H4 (cell line): ENCODE measurements at places on chromosomes 4 and X. TPM values are rescaled to one million over a fixed set of nuclear protein-coding genes. Genes with fewer than 3 reads are reported as not detected.

ENPEP gene
- 0.08 TPM in 1 of 2 replicates, not detected in the other for total RNA-seq

VSIG4 gene
- total RNA-seq: not detected in 2 replicates

CFAP99 gene
- total RNA-seq: not detected in 2 replicates

REELD1 gene
- total RNA-seq: not detected in 2 replicates

- DNase-seq: no peak
Observed at GRCh38 chr4:55610381-55610780, 18.3 kb upstream of the PDCL2 start.

GRCh38 chrX:49209434-49210251, 9.7 kb upstream of the SYP start:
- DNase-seq: no peak

DNA sequence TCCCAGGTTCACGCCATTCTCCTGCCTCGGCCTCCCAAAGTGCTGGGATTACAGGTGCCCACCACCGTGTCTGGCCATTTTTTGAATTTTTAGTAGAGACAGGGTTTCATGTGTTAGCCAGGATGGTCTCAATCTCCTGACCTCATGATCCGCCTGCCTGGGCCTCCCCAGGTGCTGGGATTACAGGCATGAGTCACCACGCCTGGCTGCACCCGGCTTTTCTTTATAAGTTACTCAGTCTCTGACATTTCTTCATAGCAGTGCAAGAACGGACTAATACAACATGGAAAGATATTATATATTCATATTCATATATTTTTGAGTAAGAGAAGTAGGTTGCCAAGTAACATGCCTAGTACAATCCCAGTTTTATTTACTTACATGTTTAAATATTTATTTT, 22.9 kb downstream of the SHROOM3 start:
- no peak for DNase-seq

- no peak for DNase-seq
Observed at GRCh38 chr4:173325007-173325736, 9.0 kb downstream of the HMGB2 start.

DNA sequence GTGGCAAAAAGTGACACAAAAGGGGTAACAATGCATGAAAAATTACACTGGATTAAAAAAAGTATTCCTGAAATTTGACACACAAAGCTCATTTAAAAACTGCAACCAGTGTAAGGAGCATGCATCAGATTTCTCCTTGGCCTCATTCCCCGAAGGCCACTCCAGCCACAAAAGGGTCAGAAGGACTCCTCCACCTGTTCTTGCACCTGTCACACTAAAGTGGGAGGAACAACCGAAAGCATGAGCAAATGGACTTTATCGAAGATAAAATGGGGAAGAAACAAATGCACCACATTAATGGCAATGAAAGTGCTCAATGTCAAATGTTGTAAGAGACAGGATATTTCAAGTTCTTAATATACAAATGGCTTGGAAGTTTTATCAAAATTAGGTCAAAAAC, 88.2 kb downstream of the ADGRA3 start:
- DNase-seq: no peak

DNA sequence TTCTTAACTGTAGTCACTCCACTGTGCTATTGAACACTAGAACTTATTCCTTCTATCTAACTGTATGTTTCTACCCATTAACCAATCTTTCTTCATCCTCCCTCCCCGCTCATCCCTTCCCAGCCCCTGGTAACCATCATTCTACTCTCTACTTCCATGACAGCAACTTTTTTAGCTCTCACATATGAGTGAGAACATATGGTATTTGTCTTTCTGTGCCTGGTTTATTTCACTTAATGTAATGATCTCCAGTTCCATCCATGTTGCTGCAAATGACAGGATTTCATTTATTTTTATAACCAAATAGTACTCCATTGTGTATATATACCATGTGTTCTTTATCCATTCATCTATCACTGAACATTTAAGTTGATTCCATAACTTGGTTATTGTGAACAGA, 186.5 kb downstream of the GABRB1 start:
- no peak for DNase-seq

GRCh38 chr4:148211533-148211932, 230.7 kb downstream of the NR3C2 start:
- DNase-seq: no peak

DNA sequence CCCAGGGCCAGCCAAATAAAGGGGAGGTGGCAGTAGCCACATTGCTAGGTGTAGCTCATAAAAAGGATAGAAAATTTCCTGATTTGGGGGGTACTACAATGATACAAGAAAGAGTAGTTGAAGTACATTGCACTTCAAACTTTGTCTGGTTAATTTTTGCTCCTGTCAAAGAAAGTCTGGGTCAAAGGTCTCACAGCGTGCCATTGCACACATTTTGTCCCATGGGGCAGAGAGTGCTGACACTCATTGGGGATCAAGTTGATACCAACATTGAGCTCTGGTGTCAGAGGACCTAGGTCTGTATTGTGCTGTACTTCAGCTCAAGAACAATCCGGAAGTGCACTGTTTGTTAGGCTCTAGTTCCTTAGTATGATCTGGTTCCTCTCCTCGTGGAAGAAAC, 229.2 kb upstream of the AGTR2 start:
- no peak for DNase-seq

DNA sequence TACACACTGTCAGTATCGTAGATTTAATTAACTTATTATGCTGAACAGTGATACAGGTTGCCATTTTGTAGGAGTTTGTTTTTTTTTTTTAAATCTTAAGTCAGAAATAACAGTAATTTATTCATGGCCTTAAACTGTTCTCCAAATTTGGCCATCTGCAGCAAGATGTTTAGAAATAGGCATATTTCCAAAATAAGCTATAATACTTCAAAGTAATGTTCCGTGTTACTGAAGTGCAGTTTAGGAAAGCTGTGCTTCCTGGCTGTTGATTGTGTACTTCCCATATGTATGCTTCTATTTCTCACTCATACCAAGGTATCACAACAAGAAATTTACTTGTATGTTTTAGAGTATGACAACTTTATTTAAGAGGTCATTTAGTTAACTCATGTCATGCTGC, 28.9 kb downstream of the CPEB2 start:
- DNase-seq: no peak
